Sigmoid colon (tissue), 7 donors: ENCODE measurements at places on chromosomes 1 and 21.

- DNase-seq = no peak
Measured at GRCh38 chr1:55723001-55723400, 507.8 kb upstream of the USP24 start.

GRCh38 chr1:3895279-3895950 is 4.7 kb downstream of the C1orf174 start:
- no peak for DNase-seq

DNA sequence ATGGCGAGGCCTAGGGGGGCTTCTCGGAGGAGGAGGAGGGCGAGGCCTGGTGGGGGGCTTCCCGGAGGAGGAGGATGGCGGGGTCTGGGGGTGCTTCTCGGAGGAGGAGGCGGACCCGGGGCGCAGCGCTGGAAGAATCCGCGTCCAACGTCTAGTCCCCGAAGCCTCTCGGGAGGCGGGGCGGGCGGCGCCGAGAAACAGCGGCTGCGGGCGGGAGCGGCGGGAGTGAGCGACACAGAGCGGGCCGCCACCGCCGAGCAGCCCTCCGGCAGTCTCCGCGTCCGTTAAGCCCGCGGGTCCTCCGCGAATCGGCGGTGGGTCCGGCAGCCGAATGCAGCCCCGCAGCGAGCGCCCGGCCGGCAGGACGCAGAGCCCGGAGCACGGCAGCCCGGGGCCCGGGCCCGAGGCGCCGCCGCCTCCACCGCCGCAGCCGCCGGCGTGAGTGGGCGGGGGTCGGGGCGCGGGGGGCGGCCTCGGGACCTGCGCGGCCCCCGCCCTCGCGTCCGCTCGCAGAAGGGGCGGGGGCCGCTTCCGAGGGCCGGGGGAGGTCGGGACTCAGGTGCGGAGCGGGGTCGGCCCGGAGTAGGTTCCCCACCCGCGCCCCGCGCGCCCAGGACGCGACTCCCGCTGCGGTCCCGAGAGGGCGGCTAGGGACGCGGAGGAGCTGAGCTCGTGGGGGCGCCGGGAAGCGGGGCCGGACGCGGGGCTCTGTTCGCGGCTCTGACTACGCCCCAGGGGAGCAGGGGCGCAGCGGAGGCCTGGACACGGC is at the start of gene KLHL17:
KLHL17 (plus strand) TSS at position 222 of the 769 bp plus-strand sequence; CDS start at position 332, 110 bp downstream.
- DNase-seq = no peak

- peak; percentile 53 for DNase-seq
Measured at GRCh38 chr1:228073857-228074545, 8.5 kb upstream of the ARF1 start.

DNA sequence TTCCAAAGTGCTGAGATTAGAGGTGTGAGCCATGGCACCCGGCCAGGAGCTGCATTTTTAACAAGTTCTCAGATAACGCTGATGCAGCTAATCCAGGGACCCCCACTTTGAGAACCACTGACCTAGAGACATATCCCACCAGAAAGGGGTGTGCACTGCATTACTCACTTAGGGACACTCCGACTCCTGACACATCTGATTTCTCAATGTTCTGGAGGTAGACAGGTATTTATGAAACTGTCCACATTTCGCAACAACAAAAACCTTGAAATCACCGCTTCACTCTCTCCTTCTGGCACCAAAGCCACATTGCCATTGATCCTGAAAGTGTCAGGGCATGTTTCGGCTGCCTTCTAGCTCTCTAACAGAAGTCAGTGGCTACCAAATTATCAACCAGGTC is 23.2 kb upstream of the CAMTA1 start:
- DNase-seq = no peak

- DNase-seq = no peak
Measured at GRCh38 chr1:205317311-205317917, 4.1 kb downstream of the NUAK2 start.

- no peak for DNase-seq
Measured at GRCh38 chr1:198778049-198778448, 139.2 kb downstream of the PTPRC start.

- no peak for DNase-seq
Measured at GRCh38 chr1:222126052-222126451, 384.2 kb upstream of the DUSP10 start.

GRCh38 chr1:3247521-3248121 is 178.6 kb downstream of the PRDM16 start:
- no peak for DNase-seq

DNA sequence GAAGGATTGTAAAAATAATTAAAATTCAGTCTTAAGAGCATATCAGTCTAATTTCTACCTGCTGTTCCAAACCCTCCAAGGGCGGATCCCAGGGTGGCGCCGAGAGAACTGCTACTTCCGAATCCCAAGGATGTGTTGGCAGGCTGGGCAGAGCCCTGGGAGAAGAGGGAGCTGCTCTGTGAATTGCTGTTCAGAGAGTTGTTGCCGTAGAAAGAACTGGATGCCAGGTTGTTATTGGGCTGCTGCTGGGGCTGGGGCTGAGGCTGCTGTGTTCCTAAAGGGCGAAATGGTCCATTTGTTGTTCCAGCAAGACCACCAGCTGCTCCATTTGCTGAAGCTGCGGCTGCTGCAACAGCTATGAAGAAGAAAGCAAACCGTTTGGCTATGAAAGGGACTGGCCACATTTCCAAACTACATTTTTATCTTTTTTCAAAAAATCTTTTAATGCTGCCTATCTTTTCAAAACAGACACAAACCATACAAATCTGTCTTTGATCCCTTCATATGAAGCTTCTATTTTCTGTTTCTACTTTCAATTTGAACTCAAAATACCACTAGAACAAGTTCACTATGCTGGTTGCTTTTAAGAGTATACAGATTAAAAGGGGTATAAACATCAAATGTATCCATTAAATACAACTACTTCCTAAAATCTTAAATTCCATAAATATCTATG is 57.5 kb upstream of the SDC3 start:
- no peak for DNase-seq

DNA sequence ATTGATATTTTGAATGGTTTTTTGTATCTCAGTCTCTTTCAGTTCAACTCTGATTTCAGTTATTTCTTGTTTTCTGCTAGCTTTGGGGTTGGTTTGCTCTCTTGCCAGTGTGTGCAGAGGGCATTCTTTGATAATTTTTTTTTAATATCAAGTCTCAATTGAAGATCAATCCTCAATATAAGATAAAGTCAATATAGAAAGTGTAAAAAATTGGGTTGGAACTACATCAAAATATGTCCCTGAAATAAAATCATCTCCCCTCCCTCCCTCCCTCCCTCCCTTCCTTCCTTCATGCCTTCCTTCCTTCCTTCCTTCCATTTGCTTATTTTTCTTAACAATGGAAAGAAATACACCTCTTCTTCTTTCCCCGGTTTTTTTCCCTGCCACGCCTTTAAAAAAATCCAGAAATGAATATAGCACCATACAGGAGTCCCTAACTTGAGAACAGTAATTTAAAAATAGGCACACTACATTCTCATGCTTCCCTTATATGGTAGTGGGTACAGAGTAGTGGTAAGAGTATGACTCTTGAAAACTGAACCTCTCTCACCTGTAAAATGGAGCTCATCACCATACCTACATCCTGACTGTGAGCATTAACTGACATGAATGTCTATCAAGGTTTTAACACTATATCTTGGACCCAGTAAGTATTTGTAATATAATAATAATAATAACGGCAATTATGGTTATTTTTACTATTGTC is 221.9 kb downstream of the GIPC2 start:
- DNase-seq = no peak

GRCh38 chr1:97918961-97919360 is 1.9 kb downstream of the DPYD start:
- DNase-seq = no peak

DNA sequence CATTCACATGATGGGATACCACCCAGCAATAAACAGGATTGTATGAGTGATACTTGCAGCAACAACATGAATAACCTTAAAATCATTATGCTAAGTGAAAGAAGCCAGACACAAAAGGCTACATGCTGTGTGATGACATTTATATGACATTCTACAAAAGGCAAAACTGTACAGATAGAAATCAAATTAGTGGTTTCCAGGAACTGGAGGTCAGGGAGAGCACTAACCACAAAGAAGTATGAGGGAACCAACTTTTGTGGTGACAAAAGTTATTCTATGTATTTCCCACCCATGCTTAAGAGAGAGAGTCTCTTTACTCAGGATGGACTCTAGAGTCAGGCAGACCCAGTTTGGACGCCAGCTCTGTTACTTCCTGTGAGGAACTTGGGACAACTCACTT is 364.5 kb upstream of the DAB1 start:
- DNase-seq = no peak

DNA sequence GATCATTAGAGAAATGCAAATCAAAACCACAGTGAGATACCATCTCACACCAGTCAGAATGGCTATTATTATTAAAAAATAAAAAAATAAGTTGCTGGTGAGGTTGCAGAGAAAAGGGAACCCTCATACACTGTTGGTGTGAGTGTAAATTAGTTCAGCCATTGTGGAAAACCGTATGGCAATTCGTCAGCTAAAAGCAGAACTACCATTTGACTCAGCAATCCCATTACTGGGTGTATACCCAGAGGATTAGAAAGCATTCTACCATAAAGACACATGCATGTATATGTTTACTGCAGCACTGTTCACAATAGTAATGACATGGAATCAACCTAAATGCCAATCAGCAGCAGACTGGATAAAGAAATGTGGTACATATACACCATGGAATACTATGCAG is 42.2 kb downstream of the GIPC2 start:
- no peak for DNase-seq

- DNase-seq = no peak
Measured at GRCh38 chr1:117232531-117232930, 21.8 kb upstream of the VTCN1 start.

DNA sequence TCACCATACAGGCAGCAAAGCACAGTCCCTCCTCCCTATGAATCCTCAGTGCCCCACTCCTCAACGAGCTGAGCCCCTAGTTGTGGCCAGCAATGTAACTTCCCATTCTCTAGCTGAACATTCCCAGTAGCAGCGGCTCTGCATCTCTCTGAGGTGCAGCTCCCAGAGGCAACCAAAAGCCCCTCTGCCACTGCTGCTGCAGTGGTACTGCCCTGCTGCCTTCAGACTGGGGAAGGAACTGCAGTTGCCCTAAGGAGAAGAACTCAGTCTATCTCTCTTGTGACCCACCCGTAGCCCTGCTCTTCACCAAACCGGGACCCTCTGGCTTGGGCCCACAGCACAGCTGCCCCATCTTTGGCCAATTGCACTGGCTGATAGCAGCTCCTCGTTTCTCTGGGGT is 31.6 kb downstream of the PYHIN1 start:
- no peak for DNase-seq

DNA sequence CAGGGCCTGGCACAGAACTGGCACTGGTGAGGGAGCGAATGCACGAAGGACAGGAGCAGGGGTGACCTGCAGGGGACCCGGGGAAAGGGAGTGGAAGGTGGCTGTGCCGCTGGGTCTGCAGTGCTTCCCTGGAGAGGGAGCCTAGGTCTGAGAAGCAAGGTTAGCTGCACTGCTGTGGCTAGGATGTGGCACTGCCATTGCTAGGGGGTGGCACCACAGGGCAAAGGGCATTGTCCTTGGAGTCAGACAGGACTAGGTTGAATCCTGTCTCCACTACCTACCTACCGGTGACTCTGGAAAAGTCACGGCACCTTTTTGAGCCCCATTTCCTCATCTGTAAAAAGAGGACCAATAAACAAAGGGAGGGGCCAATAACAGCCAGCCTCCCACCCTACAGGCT is 28.3 kb downstream of the SLC1A7 start:
- no peak for DNase-seq

DNA sequence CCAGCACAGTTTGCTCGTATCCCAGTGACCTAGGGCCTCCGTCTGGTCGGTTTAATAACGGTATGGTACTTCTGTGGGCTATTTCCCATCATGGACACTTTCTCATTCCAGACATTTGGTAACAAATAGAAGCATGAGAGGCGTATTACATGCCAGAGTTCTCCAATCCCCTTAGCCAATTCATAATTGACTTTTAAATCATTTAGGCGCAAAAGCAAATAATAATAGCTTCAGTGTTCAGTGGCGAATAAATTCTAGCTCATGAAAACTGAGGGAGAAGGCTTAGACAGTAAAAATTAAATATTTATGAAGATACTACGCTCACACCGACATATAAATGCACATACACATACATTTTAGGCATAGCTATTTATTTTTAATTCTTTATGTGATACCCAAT is 50.6 kb downstream of the CD247 start:
- no peak for DNase-seq

GRCh38 chr1:6198646-6199297 is 623 bp downstream of the RPL22 start:
- no peak for DNase-seq

DNA sequence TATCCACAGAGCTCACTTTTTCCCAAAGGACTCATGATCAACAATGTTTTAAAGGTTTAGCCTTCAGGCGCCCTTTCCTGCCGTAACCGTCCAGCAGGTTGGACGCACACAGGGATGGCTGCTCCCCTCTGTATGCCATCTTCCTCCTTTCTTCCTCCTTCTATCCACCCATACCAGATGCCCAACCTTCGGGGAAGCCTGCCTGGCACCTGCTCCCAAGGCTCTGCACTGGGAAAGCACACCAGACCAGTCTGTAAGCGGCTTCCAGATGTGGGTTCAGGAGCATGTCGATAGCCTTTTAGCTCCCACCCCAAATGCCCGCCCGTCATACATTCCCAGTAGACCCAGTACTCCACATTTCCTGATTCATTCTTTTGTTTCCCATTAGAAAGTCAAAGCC is 52.9 kb downstream of the STUM start:
- peak; percentile 58 for DNase-seq

DNA sequence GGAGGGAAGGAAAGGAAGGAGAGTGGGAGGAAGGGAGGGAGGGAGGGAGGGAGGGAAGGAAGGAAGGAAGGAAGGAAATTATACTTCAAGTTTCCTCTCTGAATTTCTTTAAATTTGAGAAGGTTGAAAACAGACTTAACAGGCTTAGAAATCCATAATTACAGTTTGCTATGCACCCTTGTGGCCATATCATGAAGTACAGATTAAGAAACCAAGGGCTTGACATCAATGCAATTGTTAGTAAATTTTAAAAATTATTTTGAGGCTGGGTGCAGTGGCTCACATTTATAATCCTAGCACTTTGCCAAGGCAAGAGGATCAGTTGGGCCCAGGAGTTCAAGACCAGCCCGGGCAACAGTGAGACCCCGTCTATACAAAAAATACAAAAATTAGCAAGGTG is 14.4 kb downstream of the ANP32E start:
- no peak for DNase-seq

DNA sequence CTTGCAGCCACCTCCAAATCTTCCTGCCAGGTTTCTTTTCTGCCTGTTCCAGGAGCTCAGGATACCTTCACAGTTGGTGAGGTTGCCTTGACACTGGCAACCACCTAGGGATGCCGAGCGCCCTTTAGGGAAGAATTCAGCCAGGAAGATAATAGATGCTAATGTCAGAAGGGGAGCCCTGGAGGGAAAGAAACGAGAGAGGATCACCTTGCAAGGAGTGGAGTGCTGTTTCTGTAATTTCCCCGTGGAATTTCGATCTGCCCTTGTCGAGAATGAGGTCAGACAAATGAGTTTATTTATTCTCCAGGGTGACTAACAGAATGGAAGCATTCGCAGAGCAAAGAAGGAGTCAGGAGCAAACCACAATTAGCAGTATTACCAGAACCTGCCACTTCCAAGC is 315.8 kb upstream of the KAZN start:
- DNase-seq = no peak
